ENCODE measurements at places on chromosomes 3 and 15. TPM values are rescaled to one million over a fixed set of nuclear protein-coding genes. Genes with fewer than 3 reads are reported as not detected.

The FBXL2 gene
- total RNA-seq = 21.4 TPM

The CHRM5 gene
- not detected for total RNA-seq

- DNase-seq = no peak
Observed at GRCh38 chr3:174439331-174440252, 419.5 kb upstream of the NAALADL2 start.

- DNase-seq = no peak
Observed at GRCh38 chr3:112770032-112770626, 76.5 kb downstream of the CD200R1L start.

The GRAMD1C gene
- 2.1 TPM for total RNA-seq

- DNase-seq = no peak
Observed at GRCh38 chr15:74460298-74460697, 662 bp downstream of the UBL7 start.

The PROK2 gene
- not detected for total RNA-seq

- DNase-seq = no peak
Observed at GRCh38 chr3:147369661-147370123, 36.7 kb downstream of the ZIC4 start.

The C3orf49 gene
- total RNA-seq = not detected

GRCh38 chr3:155737844-155738460 lies 6.9 kb downstream of the PLCH1 start:
- no peak for DNase-seq

DNA sequence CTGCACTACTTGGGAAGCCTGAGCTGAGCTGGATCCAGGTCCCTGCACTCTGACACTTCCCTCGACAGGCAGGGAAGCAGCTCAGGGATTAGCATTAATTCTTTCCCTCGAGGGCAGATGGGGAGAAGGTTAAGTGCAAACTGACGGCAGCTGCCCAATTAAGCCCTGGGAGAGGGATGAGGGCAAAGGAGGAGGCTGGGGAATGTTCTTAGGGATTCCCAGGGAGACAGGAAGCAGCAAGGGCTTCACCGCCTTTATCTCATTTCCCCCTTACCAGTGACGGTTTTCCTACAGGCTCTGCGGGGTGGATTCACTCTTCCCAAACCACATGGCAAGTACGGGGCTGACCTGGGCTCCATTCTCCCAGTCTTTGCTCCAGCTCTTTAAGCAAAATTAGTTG lies 519.0 kb upstream of the PROK2 start:
- DNase-seq = peak; percentile 58

The SCN11A gene
- 0.78 TPM for total RNA-seq

The CILP gene
- 0.12 TPM for total RNA-seq

GRCh38 chr15:91576096-91576495 lies 277.4 kb upstream of the SLCO3A1 start:
- no peak for DNase-seq

DNA sequence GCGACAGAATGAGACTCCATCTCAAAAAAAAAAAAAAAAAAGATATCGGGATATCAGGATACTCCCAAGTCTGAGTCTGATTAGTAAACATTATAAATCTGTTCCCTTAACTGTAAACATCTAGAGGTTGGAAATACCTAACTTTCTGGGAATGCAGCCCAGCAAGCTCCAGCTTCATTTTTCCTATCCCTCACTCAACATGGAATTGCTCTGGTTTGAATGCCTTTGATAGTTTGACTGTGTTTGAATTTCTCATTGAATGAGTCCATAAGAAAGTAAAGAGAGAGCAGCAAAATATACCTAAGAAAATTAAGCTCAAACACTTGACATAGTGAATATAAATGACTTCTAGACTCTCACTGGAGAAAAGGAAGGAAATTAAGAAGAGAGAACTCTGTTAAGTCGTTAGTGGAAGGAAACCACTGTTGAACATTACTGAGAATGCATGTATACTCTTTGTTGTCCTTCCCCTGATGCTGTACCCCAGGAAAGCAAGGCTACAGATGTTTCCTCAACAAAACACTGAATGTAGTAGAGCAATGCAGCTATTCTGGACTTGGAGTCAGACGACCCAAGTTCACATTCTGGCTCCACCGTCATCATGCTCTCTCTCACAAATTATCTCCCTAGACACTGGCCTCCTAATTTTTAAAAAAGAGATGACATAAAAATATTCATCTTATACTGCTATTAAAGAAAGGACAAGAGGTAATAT lies 62.4 kb downstream of the CD200 start:
- no peak for DNase-seq

GRCh38 chr3:108554913-108555571 lies 34.2 kb downstream of the CIP2A start:
- DNase-seq = no peak

DNA sequence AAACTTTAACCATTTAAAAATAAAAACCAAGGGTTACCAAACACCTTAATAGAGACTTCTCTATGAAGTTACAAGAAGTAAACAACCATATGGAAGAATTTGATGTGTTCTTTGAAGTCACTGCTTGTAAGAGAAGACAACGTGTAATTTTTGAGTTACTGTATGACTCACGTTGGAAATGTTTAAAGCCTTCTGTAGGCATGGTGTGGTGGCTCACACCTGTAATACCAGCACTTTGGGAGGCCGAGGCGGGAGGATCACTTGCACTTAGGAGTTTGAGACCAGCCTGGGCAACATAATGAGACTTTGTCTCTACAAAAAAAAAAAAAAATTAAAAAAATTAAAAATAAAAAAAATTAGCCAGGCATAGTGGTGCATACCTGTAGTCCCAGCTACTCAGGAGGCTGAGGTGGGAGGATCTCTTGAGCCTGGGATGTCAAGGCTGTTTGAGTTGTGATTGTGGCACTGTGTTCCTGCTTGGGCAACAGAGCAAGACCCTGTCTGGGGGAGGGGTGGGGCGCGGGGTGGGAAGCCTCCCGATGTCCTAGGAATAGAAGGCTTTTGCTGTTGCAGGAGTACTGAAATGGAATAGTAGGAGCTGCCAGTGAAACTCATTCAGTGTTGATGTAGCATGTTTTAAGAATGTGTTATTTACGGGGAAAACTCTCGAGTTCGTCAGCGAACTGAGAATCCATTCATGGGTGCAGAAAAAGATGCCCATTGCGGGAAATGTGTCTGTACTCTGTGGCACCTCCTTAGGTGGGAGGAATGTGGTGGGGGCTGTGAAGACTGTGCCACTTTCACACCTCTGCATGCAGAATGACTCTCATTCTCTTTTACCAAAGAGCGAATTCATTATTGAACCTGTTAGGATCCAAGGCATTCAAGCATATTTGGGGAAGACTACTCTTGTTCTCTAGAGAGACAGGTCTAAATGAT lies 134.2 kb downstream of the FNDC3B start:
- no peak for DNase-seq

The MEX3B gene
- 96.2 TPM for total RNA-seq

DNA sequence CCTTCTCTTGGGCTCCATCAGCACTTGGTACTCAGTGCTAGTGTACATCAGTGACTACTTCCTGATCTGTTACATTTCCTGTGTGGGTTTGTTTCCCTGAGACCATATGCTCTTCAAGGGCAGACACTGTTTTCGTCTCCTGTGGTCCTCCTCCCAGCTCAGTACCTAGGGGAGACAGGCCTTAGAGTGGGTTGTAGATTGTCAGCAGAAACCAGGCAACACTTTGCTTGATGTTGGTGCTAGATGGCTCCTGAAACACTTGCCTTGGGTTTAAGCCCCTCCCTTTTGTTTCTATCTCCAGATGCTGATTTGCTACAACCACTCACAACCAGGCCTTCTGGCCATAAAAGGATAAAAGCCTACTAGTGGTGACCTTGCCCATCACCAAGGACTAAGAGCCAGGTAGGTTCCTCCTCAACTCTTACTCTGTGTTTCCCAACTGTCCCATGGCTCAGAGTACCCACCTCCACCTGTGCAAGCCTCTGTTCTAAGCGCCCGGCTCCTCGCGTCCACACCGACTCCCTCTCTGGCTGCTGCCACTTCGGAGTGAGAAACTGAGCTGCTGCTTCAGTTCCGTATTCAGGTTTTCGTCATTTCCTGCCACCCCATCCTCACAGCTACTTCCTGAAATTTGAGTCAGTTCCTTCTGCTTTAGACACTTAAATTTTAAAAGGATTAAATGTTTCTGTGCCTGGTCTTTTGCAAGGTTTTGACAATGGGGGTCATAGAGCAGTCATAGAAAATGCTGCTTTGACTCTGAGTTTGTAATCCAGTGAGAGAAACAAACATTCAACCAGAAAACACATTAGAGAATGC lies at the start of gene HCLS1:
HCLS1 (minus strand) TSS at position 548 of the 816 bp plus-strand sequence. CDS start 2,556 bp downstream, outside the sequence.
- DNase-seq = no peak

The DUOX1 gene
- not detected for total RNA-seq

DNA sequence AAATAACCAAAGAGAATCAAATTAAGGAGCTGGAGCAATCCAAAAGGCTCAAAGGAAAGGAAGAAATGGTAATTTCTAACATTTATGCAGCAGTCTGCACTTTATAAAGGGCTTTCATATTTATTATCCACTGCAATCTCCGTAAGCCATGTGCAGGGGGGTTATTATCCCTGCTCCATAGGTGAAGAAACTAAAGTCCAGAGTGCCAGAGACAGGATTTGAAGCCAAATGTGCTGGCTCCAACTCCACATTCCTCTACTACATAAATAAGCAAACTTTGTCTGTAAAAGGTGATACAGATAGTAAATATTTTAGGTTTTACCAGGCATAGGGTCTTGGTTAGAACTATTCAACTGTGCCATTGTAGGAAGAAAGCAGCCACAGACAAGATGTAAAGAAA lies 221.4 kb downstream of the MINAR1 start:
- DNase-seq = no peak

The MUSTN1 gene
- total RNA-seq = 3.5 TPM

The KIF23 gene
- 5.2 TPM for total RNA-seq

DNA sequence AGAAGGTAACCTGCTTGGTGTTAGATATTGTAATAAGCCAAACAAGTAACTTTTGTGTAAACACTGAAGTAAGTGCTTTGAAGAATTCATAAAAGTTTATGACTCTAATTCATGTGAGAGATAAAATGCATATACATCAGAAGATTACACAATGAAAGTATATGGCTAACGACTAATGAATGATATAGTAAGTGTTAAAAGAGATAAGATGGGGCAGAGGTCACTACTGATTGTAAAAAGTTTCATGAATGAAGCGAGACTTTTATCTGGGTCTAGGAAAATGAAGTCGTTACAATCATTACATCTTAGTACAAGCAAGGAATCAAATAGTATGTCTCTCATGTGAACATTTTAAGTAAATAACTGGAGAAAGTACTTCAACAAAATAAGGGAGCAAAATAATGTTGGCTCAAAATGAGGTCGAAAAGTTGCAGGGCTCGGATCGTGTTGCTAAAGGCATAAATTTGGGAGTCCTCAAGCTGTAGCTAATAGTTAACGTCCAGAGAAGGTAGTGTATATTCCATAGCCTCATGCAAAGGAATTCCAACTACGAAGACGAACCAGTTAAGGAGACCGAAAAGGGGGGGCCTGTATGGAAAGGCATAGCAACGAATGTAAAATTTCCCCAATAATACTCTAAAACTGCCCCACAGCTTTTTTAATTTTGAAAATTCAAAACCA lies 984 bp upstream of the DUT start:
- DNase-seq = no peak

The GOLGA8N gene
- not detected for total RNA-seq

- no peak for DNase-seq
Observed at GRCh38 chr3:132241776-132242514, 75.3 kb upstream of the ACP3 start.

The TRH gene
- total RNA-seq = 1.7 TPM

DNA sequence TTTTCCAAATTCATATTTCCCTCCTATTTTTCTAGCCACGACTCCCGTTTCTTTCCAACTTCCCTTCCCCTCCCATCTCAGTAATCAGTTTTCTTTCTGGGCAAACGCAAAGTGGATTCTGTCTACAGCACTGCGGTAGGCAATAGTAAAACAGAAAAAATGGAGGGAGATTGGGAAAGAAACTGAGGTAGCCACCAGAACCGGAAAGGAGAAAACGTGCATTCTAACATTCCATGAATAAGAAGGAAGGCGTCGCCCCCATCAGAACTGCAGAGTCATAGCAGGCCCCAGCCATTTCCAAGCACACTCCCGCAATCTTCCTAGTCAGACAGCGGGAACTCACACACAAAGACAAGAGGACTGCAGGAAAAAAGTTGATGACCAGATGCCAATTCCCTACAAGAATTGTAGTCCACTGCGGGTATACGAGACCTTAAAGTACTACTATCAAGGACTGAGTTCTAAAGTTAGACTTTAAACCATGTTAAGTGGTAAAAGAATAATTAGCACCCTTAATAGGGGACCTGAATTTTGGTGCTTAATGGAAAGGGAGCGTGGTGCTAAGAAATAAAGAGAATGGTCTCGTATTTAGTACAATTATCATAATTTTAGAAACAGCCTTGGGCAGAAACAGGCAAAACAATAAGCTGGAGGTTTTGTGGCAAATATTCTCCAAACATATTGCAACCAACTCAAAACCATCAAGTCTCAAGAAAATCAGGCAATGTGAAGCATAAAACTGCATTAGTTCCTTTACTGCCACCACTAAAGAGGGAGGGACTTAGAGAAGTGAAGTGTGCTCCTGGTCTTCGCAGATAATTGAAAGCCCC lies 1.4 kb downstream of the PFN2 start:
- peak; percentile 48 for DNase-seq

The LTF gene
- not detected for total RNA-seq

DNA sequence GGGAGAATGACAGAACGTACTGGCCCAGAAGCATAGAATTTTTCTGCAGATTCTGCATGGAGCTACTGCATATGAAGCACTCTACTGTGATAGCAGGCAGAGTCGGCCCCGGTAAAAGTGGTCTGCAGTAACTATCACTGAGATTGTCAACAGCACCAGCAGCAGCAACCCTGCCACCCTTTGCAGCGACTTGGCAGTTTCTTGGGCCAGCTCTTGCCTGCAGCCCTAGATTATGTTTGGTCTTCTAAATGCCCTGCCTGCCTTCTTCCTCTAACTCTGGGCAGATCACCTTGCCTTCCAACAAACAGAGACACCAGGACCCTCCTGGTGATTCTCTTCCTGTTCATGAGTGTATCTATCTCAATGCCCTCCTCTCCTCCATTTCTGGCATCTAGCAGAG lies 129.1 kb upstream of the ABHD17C start:
- DNase-seq = no peak

The CEMIP gene
- 0.25 TPM for total RNA-seq

The EFCAB12 gene
- total RNA-seq = 0.61 TPM

The EIF4G1 gene
- 346 TPM for total RNA-seq

GRCh38 chr15:90540768-90541167 lies 11.0 kb downstream of the CRTC3 start:
- DNase-seq = no peak

DNA sequence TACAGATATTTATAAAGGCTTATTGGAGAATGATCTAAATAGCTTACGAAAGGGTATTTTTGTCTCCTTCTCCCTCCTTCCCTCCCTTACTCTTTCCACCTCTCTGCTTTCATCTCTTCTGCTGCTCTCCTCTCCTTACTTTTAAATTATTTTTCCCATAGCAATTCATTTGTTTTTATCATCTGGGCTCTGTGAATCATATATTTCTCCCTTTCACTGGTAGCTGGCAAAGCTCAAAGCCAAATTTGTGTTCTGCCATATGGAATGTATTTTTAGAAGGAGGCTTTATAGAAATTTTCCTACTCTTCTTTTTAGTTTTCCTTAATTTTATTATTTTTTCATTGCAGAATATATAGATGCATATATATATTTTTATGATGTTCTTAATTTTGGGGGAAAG lies 385.8 kb downstream of the C3orf38 start:
- DNase-seq = no peak

The GRM7 gene
- total RNA-seq = 1.4 TPM

The TOMM70 gene
- total RNA-seq = 34.7 TPM

The ZDHHC3 gene
- 52.4 TPM for total RNA-seq

- DNase-seq = no peak
Observed at GRCh38 chr3:171306631-171307030, 153.6 kb downstream of the TNIK start.

GRCh38 chr3:126129398-126129891 lies 45.5 kb upstream of the SLC41A3 start:
- peak; percentile 0 for DNase-seq

Measured in glutamatergic neuron (in vitro differentiated cells).